ENCODE measurements at places on chromosomes 1 and 21.
A peak's percentile ranks its signal among the peaks of the same experiment; 100 is the strongest.

- DNase-seq: no peak
Observed at GRCh38 chr1:203250911-203251310, 21.4 kb upstream of the CHIT1 start.

- peak; percentile 71 for DNase-seq
Observed at GRCh38 chr1:16215882-16216753, 3.7 kb upstream of the ARHGEF19 start.

DNA sequence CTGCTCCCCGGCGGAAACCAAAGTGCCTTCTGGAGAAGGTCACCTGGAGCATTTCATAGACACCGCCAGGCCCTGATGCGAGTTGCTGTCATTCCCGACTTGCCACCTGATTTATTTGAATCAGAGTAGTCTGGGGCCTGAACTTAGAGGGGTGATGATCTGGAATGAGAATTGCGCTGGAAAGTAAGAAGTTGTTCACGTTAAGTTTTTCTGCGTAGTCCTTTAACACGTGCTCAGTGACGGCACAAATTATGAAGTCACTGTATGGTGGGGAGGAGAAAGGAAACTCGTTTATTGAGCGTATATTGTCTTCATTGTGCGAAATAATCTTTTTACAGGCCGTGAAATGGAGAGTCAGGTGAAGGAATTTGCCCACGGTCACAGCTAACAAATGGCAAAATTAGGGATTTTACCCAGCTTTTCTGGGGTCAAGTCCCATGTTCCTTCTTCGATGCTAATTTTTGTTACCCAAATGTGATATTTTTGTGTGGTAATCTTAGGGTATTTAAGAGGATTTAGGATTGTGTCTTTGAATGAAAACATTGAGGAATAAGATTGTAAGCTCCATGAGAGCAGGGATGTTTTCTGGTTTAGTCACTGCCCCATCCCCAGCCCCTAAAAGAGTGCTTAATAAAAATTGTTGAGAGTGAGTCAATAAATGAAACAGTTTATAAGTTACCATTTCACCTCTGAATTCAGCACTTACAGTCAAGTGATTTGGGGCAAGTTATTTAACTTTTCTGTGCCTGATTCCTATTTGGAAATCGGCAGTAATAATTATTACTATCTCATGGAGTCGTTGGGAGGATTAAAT, 46.4 kb upstream of the NBL1 start:
- no peak for DNase-seq

DNA sequence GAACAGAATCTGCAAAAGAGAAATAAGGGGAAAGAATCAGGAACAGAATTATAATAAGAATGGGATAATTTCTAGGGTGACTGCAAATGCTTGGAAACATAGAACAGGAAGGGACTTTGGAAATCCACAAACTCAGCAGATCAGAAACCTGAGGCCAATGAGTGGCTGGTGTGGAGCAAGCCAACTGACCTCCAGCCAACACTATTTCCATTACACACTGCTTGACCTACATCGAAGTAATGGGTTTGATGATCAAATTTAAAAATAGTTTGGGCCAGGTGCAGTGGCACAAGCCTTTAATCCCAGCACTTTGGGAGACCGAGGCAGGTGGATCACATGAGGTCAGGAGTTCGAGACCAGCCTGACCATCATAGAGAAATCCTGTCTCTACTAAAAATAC, 284.9 kb downstream of the GRIK1 start:
- DNase-seq: no peak

- DNase-seq: no peak
Observed at GRCh38 chr21:39869141-39869818, 2.0 kb downstream of the PCP4 start.

- peak; percentile 46 for DNase-seq
Observed at GRCh38 chr1:207021139-207021861, 11.3 kb downstream of the C1orf116 start.

DNA sequence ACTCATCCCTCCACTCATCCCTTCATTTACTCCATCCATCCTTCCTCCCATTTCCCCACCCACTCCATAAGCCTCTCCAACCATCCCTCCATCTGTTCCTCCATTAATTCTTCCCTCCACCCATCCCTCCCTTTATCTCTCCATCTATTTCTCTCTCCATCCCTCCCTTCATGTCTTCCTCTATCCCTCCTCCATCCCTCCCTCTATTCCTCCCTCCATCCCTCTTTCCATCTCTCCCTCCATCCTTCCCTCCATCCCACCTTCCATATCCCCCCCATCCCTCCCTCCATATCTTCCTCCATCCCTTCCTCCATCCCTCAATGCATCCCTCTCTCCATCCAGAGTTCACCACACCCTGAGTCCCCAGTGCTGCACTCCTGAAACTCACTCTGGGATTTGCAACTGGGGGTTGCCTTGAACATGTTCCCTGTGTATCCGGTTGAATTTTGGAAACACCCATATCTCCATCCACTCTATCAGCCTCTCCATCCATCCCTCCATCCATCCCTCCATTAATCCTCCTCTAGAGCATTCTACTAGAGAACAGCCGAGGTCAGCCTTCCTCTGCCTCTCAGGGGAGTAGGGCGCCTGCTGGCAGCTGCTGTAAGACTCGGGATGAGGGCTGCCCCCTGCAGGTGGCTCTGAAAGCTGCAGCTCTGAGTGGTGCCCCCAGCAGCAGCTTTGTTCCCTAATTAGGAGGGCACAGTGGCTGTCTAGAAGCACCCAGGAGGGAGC, 39.4 kb downstream of the ABCG1 start:
- peak; percentile 25 for DNase-seq

DNA sequence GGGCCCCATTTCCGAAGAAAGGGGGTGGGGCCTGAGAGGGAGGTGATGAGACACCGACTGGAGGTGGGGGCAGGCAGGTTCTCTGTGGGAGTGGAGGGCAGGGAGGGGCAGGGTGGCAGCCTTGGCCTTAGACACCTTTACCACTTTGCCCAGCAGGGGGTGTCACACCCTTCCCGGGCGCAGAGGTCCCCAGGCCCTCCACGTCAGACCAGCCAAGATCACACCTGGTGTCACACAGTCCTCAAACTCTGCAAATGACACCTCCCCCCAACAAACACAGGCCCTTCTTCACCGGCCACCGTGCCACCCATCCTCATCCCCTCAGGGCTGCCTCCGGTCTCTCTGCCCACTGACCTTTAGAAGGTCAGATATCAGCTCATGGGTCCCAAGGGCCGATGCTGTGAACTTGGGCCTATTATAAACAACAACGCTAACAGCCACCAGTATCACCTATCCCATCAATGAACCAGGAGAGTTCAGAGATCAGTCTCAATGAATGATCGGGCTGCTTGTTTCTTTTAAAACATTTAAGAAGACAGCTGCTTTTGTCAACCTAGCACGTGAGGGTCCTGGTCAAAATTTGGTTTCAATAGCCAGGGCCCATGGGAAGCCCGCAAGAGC, 103.9 kb downstream of the CASZ1 start:
- no peak for DNase-seq

- DNase-seq: no peak
Observed at GRCh38 chr1:66339944-66340343, 194.0 kb upstream of the SGIP1 start.

DNA sequence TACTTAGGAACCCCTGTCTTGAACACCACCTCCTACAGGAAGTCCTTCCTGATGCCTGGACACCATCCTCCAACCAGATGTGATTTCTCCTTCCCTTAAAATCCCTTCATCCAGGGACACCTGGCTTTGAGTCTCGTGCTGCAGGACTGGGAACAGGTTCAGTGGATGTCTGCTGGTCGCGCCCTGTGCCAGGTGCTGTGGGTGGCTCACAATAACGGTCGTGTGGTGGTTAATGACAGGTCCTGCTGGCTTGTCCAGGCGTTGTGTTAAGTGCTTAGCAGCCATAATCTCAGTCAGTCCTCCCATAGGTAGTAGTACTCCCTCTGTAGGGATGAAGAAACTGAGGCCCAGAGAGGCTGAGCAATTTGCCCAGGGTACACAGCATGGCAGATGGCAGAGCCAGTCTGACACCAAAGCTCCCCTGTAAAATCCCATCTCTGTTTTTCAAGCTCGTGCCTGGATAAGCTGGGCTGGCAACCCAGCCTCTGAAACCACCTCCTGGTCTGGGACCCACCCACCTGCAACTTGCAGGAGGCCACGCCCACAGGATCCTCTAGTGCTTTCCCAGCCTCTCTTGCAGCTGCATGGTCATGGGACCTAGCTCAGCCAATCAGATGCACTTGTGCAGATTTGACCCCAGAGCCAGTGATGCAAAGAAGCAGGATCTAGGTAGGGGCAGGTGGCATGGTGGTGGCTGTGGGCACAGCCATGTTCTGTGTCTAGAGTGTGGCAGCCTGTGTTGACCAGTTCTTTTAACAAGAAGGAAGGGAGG, 106.0 kb upstream of the IFFO2 start:
- DNase-seq: no peak

DNA sequence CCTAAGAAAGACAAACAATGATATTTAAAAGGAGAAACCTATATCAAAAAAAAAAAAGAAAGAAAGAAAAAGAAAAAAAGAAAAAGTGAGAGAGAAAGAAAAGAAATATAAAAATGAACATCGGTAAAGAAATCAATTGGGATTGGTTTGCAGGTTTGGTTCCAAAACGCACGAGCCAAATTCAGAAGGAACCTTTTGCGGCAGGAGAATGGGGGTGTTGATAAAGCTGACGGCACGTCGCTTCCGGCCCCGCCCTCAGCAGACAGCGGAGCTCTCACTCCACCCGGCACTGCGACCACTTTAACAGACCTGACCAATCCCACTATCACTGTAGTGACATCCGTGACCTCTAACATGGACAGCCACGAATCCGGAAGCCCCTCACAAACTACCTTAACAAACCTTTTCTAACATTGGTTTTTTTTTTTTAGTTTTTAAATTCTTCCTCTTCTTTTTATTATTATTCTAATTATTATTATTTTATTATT, 11.7 kb downstream of the LHX9 start:
- DNase-seq: no peak

DNA sequence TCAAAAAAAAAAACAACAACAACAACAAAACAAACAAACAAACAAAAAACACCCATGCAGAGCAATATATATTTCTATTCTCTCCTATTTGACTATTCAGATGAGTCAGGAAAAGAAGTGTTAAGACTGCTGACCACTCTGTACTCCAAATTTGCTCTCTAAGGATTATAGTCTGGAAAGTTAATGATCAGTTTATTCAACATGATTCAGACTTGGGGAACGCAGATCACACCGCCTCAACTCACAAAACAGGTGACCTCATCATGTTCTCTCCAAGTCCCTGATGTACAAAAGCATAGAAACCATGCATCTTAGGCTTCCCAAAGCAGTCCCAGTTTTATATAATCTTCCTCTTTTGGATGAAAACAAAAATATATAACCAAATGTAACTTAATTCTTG, 51.9 kb upstream of the PRRC2C start:
- peak; percentile 20 for DNase-seq

DNA sequence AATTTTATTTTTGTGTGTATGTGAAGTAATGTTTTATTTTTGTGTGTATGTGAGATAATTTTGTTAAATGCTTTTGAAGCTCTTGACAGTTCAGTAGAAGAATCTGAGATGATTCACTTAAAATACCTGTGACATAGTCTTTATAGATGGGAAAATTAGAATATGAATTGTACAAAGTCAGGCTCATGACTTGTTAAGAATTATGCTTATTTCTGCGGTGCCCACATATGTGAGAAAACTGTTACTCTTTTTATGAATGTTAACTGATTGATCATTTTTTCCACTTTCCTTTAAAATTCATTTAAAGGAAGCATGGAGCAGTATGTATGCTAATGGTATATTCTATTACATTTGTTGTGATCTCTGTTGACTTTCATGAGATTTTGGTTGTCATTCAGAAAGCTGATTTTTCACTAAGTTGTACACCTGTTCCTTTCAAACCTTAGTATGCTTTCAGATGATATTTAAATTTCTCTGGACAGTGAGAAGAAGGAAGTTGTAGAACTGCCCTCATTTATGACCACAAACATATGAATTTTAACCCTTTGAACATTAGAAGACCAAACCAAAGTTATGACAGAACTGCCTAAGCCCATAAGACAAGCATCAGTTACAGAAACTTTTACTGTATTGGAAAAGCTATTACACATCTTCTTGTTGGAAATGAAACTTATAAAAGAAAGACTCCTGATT, 110.1 kb downstream of the POU2F1 start:
- DNase-seq: no peak

- DNase-seq: no peak
Observed at GRCh38 chr1:234701737-234702341, 91.9 kb upstream of the IRF2BP2 start.

DNA sequence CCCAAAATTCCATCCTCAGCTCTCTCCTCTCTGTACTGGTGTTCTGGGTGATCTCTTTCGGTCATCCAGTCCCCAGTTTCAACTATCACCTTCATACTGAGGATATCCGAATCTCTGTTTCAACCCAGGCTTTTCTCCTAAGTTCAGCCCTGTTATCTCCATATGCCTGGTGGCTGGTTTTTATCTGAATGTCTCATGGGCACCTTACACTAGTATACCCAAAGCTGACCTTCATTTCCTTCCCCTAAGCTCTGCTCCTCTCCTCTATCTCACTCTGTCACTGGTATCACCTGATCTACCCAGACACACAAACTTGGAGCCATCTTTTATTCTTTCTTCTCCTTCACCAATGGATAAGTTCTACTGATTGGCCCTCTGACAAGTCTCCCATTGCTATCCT, 53.0 kb downstream of the LRRC71 start:
- no peak for DNase-seq

- DNase-seq: peak; percentile 10
Observed at GRCh38 chr1:116817582-116818064, 63.4 kb downstream of the CD2 start.

DNA sequence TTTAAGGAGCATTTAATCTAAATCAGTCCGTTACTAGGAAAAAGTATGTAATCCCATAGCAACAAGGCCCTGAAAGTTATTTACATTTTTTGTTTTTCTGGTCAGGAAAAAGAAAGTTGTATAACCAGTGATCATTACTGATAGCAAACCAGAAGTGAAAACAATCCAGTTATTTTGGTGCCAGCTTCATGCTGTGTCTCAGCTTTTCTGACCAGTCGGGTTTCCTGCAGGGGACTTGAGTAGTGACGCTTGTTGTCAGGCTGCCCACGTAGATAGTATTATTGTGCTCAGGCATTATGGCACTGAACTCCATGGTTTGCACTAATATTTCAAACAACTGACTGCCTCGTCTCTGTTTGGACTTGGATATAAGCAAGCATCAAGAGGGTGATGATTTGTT, 55.2 kb downstream of the SASS6 start:
- no peak for DNase-seq

- DNase-seq: peak; percentile 13
Observed at GRCh38 chr21:42834726-42835191, 44.6 kb downstream of the WDR4 start.

- peak; percentile 17 for DNase-seq
Observed at GRCh38 chr1:234474375-234474774, 4.6 kb downstream of the TARBP1 start.

GRCh38 chr1:165365341-165365740, 8.8 kb upstream of the LMX1A start:
- DNase-seq: no peak

- DNase-seq: no peak
Observed at GRCh38 chr1:219883400-219884332, 44.7 kb downstream of the SLC30A10 start.

GRCh38 chr1:230145953-230146476, 79.0 kb downstream of the GALNT2 start:
- DNase-seq: no peak
